Pulmonary artery endothelial cell (primary cell): ENCODE measurements at places on chromosomes 7 and 10. TPM values are rescaled to one million over a fixed set of nuclear protein-coding genes. Genes with fewer than 3 reads are reported as not detected.

DNA sequence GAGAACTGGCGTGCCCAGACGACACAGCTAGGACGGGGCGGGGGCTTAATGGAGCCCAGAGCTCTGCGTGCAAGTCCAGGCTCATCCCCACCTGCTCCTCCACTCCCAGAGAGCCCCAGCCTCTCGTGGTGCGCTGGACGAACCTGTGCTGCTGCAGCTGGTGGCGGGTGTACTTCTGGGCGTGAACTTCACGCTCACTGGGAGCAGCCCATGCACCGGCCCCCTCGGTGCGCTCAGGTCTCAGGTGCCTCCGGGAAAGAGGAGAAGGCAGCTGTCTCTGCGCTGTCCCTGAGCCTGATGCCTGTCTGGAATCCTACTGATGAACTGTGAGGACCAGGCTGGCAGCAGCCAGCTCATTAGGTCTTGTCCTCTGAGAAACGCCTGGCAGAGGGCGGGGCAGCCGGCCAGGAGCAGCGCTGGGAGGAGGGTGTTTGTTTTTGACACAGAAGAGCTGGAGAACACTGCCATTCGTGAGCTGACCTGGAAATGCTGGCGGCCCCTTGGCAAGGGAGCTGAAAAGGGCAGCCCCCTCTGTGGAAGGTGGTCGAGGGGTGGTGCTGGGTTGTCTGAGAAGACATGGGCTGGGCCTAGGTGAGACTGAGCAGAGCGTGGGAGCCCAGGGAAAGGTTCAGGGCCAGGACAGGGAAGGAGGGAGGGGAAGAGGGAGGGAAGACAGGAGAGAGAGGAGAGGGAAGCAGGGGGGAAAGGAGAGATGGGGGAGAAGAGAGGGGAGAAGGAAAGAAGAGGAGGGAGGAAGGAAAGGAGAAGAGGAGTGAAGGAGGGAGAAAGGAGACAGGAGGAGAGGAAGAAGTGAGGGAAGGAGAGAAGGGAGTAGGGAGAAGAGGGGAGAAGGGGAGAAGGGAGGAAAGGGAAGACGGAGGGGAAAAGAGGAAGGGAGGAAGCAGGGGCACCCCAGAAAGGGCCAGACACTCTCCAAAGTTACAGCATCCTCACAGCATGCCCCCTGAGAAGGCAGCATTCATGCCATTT, 53.5 kb upstream of the TNS3 start:
- DNase-seq, result no peak

DNA sequence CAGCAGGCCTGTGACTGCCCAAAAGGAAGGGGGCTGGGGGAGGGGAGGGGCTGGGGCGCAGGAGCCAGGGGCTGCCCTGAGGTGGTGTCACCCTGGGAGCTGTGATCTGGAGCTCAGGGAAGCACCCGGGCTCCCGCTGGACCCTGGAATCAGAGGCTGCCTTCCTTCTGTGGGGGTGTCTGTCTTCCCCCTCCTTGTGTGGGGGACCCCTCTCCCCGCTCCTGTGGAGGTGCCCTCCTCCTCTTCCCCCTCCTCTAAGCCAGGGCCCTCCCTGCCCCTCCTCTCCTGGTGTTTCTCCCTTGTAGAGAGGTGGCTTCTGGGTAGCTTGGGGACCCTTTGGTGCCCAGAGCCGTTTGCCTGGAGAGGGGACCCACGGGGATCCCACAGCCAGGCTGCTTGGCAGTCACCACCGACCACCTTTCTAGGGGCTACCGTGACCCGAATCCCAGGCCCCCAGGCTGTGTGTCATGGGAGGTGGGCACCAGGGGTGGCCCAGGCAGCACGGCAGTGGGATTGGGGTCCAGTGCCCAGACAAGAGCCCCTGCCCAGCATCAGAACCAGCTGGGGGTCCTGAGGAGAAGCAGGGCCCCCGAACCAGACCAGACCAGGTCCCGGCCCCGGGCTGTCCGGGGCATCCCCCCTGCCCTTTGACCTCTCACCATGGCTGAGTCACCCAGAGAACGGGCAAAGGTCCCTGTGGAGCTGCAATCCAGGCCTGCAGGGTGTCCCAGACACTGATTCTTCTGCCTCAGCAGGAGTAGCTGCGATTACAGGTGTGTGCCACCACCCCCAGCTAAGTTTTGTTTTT, 741 bp downstream of the PRAP1 start:
- no peak for DNase-seq

DNA sequence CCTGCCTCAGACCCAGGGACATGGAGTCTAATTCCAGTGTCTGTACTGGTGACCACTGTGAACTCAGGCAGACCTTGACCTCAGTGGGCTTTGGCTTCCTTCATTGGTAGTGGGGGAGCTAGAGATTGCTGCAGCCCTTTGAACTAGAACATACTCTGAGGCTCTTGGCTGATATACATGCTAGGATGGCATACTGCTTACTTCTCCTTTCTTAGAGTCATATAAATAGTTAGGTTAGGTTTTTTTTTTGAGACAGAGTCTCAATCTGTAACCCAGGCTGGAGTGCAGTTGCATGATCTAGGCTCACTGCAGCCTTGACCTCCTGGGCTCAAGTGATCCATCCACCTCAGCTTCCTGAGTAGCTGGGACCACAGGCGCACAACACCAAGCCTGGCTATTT, 49.7 kb downstream of the TMEM178B start:
- DNase-seq, result no peak

- DNase-seq, result no peak
These were observed 94.2 kb downstream of the MTPAP start for GRCh38 chr10:30254926-30255325.

VAX1 gene
- total RNA-seq, result not detected in 2 replicates

GRCh38 chr7:85749696-85750453, 563.0 kb upstream of the SEMA3D start:
- no peak for DNase-seq

DNA sequence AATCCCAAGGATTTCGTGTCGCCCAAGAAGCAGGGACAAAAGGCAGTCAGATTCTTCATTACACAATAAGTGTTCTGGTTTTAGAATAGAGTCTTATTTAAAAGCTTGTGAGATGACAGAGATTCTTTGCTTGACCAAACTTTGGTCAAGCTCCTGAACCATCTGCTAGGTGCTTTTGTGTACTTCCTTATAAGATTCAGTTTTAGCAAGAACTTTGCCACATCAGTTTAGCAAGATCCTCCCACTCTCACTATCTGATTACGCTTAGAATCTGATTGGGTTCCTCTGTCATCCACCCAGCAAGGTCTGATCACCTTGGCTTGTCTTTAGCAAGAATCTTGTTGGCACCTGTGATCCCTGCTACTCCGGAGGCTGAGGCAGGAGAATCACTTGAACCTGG, 38.2 kb upstream of the SDHAF3 start:
- no peak for DNase-seq

DNA sequence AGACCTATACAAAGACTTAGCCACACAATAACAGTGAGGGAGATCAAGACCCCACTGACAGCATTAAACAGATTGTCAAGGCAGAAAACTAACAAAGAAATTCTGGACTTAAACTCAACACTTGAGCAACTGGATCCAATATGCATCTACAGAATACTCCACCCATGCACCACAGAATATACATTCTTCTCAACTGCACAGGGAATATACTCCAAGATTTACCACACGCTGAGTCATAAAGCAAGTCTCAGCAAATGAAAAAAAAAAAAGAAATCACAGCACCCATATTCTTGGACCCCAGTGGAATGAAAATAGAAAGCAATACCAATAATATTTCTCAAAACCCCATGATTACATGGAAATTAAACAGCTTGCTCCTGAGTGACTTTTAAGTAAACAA, 680.2 kb downstream of the PCDH15 start:
- no peak for DNase-seq

- no peak for DNase-seq
These were observed 66.3 kb upstream of the SP4 start for GRCh38 chr7:21361413-21362125.

- no peak for DNase-seq
These were observed 83.9 kb downstream of the TCF7L2 start for GRCh38 chr10:113033991-113034390.

- no peak for DNase-seq
These were observed 33.4 kb upstream of the ABLIM1 start for GRCh38 chr10:114691442-114691941.

HOXA5 gene
- 5.9 and 13.1 TPM in 2 replicates for total RNA-seq

CACNA2D1 gene
- 61.4 and 93.2 TPM in 2 replicates for total RNA-seq

DNA sequence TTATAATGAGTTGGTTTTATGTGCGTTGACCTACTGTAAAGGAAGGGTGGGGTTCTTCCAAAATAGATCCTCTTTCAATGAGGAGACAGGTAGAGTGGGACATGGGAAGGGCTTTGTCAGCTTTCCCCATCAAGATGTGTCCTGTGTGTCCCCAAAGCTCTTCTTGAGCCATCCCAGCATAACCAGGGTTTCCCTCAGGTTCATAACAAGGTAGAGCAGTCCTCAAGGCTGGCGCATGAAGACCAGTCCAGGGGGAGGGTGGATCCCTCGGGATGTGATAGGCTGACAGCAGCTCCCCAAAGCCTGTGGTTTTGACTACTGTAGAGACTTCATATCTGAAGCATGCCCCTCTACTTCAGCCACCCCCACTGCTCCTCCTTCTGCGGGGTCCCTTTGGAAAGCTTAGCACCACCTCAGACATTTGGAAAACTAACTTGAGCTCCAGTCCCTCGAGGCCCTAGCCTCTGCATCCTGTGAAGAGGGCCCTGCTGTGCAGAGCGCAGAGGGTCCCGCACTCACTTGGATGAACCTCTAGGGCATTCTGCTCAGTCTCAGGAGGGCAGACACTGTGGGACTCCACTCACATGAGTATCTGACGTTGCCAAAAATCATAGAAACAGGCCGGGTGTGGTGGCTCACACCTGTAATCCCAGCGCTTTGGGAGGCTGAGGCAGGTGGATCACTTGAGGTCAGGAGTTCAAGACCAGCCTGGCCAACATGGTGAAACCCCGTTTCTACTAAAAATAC, 1.1 kb upstream of the GIMAP8 start:
- DNase-seq, result no peak
